ENCODE measurements at places on chromosomes 1 and 21.

DNA sequence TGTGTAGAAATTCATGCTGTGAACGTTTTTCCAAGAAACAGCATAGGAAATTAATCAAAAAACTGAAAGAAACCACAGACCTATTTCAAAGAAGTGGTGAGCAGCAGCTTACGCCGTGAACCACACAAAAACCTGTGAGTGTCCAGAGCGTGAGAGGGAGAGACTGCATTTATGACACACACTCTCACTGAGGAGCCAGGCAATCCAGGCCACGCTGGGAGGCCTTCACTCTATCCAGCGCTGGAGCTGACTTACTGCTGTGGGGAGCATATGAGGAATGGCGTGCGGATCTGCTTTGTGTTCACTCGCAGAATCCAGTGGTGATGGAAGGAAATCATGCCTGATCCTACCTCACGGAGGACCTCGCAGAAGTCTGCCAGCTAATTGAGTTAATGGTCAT, 12.7 kb downstream of the ADAMTS1 start:
- DNase-seq, result no peak

DNA sequence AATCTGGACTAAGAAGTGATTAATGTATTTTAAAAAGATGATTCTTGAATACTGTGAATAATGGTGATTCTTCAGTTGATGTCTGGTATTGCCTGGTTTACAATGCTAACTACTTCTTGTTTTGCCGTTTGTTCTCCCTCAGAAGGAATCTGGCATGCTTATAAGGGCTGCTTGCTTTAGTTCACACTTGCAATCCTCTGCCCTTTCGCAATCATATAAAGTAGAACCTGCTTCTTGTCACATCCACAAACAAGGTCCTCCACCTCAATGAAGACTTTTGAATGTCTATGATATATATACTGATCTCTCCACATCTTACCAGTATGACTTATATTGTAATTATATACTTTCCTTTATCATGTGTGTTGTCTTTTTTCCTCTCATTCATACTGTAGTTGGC, 92.6 kb downstream of the ADGRL4 start:
- DNase-seq, result no peak

- no peak for DNase-seq
These were observed 9.8 kb downstream of the JUN start for GRCh38 chr1:58774027-58774426.

GRCh38 chr1:46487818-46488218, 1.8 kb upstream of the DMBX1 start:
- DNase-seq, result no peak

- DNase-seq, result no peak
These were observed 5.8 kb upstream of the CRABP2 start for GRCh38 chr1:156711011-156711817.

DNA sequence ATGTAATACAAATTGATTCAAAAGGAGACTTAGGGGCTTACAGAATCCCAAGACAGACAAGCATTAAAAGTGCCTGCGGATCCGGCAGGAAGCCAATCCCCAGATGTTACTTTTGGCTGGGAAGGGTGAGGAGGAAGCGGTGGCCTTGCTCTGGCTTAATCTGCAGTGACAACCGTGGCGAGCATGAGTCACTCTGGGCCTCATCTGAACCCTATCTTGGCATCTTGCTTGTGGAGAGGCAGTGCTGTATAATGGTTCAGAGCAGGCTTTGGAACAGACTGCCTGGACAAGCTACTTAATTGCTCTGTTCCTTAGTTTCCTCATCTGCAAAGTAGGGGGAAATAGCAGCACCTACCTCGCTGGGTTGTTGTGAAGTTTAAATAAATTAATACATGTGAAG, 74.1 kb downstream of the XCL2 start:
- DNase-seq, result peak; percentile 94

- no peak for DNase-seq
These were observed 12.4 kb downstream of the SLC1A7 start for GRCh38 chr1:53129891-53130597.

DNA sequence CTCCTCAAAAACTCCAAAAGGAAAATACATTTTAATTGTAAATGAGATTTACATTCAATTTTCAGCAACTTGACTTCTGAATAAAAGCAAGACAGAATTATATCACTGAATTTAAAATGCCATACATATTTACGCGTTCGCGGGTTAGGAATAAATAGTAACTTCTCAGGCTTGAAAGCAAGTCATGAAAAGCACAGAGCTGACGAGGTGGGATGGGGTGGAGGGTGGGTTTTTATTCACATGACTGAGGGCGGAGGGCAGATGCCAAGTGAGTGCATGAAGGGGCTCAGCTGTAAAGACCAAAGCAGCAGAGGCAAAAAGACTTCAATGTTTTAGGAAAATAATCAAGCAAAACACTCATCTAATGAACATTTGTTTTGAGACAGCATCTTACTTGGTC, 5.7 kb downstream of the CEP104 start:
- no peak for DNase-seq

- DNase-seq, result no peak
These were observed 5.0 kb downstream of the LHX4 start for GRCh38 chr1:180235077-180235501.

GRCh38 chr1:47915677-47916353, 81.4 kb downstream of the TRABD2B start:
- DNase-seq, result no peak

GRCh38 chr1:23103001-23103889, 65.4 kb downstream of the LUZP1 start:
- DNase-seq, result peak; percentile 30

GRCh38 chr1:245285168-245285567, 130.4 kb downstream of the KIF26B start:
- DNase-seq, result no peak

DNA sequence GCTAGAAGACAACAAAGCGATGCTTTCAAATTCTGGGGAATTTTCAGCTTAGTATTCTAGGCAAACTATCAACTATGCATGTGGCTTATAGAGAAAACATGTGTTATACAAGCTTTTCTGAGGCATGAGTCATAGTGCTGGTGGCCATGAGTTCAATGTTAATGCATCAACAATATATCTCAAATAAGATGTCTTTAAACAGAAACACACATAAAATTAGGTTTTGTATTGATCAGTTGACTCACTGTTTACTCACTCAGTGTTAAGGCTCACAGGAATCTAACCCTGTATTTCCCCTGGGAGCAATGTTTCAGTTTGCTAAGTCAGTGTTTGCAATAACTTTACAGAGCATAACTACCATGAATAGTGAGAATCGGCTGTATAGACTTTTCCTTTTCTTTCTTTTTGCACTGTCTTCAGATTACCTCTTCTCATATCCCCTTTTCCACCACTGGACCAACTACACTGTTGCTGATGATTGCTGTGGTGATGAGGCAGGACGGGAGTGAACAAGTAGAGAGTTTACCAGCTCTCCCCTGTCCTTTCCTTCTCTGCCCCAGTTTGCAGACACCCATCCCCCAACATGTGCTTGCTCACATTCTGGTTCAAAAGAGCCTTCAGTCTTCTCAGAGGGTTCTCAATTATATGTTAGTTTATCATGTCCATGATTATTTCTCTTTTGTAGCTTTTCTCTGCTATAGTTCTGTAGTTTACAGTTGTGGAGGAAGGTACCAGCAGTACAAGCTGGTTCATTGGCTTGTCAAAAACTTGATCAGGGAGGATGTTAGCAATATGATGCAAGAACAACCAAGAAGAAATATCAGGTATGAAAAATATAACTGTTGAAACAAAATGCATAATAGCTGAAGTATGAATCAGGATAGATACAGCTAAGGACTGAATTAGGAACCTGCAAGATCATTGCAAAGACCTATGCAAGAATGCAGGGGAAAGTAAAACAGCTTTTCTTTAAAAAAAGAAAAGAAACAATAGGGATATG, 23.9 kb downstream of the CD2 start:
- DNase-seq, result peak; percentile 27

DNA sequence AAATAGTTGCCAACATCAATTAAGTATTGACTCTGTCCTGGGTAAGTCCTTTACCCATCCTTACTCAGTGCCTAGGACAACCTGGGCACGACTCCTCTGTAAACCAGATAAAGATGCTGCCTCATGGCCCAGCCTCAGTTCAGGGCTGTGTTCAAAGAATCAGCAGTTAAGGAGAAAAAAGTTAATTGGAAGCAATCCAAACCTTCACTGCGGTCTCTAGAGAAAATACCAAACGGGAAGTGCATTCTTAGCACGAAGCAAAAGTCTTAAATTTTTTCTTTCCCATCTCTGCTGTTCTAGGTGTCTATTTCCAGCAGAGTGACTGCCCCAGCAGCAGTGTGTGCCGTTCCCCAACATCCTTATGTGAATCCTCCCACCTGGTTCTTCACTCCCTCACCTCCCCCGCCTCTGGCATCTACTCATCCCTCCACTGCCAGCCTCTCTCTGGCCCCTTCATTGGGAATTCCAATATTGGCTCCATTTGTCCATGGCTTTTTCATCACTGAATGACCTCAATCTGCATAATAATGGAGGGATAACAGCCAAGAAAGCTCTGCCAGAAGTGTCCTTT, 23.2 kb downstream of the KANK4 start:
- DNase-seq, result peak; percentile 69

- DNase-seq, result no peak
These were observed 202.3 kb downstream of the TNR start for GRCh38 chr1:175540896-175541645.

DNA sequence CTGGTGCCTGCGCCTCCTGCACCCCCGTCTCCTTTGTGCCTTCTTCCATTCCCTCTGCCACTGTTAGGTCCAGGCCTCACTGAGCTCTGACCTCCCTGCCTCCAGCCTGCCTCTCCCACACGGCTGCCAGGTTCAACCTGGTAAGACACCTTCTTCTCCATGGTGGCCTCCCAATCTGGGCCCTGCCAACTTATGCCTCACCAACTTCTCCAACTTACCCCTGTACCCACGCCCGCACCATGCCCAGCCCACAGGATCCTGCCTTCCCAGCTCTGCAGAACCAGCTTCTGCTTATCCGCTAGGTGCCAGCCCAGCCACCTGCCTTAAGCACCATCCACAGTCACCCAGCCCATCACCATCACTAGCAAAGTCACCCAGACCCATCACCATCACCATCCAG, 37.2 kb downstream of the PDE9A start:
- no peak for DNase-seq

DNA sequence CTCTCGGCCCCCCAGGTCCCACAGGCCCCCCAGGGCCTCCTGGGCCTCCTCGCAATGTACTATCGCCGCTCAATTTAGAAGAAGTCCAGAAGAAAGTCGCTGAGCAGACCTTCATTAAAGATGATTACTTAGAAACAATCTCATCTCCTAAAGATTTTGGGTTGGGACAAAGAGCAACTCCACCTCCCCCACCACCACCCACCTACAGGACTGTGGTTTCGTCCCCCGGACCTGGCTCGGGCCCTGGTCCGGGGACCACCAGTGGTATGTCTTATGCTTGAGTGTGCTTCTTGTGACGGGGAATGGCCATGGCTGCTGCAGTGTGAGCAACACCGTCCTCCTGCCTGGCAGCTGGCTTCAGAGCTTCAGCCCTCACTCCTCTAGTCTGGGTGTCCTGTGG, 70.2 kb upstream of the DYNLT5 start:
- no peak for DNase-seq

- DNase-seq, result no peak
These were observed 33.2 kb downstream of the SSBP3 start for GRCh38 chr1:54372978-54373377.

- no peak for DNase-seq
These were observed 9.0 kb downstream of the EPHX4 start for GRCh38 chr1:92038695-92039346.

GRCh38 chr1:70542030-70542429, 131.0 kb downstream of the CTH start:
- no peak for DNase-seq

DNA sequence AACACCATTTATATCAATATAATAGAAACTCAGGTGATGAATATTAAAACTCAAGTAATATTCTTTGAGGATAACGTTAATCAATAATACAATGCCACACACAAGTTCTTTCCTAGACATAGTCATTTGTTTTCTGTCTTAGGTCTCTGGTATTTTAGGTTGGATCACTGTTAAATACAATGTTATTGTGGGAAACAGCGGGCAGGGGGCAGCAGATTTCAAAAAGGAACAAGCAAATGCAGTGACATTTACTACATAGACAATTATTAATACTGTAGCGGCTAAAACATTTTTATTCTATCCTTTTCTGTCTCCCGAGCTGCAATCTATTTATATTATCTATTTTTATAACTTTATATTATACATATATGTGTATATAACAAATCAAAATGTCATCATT, 186.4 kb upstream of the ZNHIT6 start:
- DNase-seq, result peak; percentile 11

GRCh38 chr1:208189183-208189582, 55.0 kb downstream of the PLXNA2 start:
- no peak for DNase-seq

GRCh38 chr1:161159087-161159912, at the start of gene USP21:
USP21 (plus strand) TSS chr1:161159500; CDS start chr1:161160641, 1,141 bp downstream.
- peak; percentile 81 for DNase-seq

DNA sequence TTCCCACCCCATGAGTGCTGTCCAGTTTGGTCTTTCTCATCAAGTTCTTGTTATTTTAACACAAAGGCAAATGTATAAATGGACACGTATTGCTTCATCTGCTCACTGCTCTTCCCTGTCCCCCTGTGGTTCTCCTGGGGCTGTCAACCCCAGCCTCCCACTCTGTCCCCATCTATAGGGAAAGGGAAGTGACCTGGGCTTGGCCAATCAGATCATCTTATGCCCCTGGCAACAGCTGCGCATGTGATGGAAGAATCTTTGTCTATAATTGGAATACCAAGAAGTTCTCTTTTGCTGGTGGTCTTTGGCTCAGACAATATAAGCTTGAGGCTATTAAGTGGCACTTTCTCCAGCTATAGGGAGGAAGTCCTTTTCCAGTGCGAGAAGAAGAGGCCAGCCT, 4.7 kb upstream of the CCSAP start:
- no peak for DNase-seq

- no peak for DNase-seq
These were observed 36.6 kb upstream of the SSX2IP start for GRCh38 chr1:84726593-84727499.

DNA sequence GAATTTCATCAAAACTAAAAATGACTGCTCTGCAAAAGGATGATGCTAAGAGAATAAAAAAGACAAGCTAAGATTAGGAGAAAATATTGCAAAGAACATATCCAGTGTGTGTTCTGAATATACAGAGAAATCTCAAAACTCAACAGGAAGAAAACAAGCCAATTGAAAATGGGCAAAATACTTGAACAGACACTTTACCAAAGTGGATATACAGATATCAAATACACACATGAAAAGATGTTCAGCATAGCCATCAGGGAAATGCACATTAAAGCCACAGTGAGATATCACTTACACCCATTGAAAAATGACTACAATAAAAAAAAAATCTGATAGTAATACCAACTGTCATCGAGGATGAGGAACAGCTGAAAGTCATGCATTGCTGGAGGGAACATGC, 21.3 kb downstream of the PRMT2 start:
- DNase-seq, result no peak

DNA sequence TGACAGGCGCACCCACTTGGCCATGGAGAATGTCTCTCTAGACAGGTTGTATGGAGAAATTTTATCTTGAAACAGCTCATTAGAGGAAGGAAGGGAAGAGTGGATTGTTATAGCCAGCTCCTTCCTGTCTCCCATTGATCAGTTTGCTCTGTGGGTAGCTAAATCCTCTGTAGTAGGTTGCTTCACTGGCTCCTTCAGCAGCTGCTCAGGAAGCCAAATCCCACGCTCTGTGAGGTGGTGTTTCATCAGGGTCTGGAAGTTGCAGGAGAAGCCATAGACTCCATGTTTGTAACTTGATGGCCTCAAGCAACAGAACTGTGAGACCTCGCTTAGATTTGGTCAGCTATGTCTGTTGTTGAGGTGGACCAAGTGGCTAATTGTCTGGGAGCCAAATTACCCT, 6.8 kb upstream of the NFYC start:
- no peak for DNase-seq

GRCh38 chr1:231027136-231027925, 12.7 kb downstream of the FAM89A start:
- DNase-seq, result no peak

GRCh38 chr1:36751525-36751924, 268.8 kb upstream of the CSF3R start:
- DNase-seq, result no peak
